Bladder microvascular endothelial cell (primary cell): ENCODE measurements at places on chromosomes 2 and 18. TPM values are rescaled to one million over a fixed set of nuclear protein-coding genes. Genes with fewer than 3 reads are reported as not detected.

ST8SIA3 gene
- total RNA-seq, result not detected in 2 replicates

BBS5 gene
- 1.6 and 3.6 TPM in 2 replicates for total RNA-seq

RGPD3 gene
- under 0.01 and 0.19 TPM in 2 replicates for total RNA-seq

NOSTRIN gene
- 6.1 and 25.1 TPM in 2 replicates for total RNA-seq

TMEM200C gene
- total RNA-seq, result not detected in 2 replicates

FOXD4L1 gene
- total RNA-seq, result under 0.01 and 0.06 TPM in 2 replicates

GALR1 gene
- not detected in 2 replicates for total RNA-seq

GPBAR1 gene
- total RNA-seq, result 0.06 and 0.16 TPM in 2 replicates

TUBA4B gene
- not detected in 2 replicates for total RNA-seq

LRATD1 gene
- 2.1 and 2.7 TPM in 2 replicates for total RNA-seq

EPB41L3 gene
- total RNA-seq, result 15.4 and 27.3 TPM in 2 replicates

RGPD6 gene
- 25.9 and 55.1 TPM in 2 replicates for total RNA-seq

SMAD2 gene
- total RNA-seq, result 34.2 and 157 TPM in 2 replicates

NEB gene
- total RNA-seq, result 0.16 and 1.1 TPM in 2 replicates

SLC25A52 gene
- total RNA-seq, result 0.25 TPM in 1 of 2 replicates, not detected in the other

ATAD2B gene
- 8.4 and 22.7 TPM in 2 replicates for total RNA-seq

RFX8 gene
- 0.49 and 0.50 TPM in 2 replicates for total RNA-seq

CPLX4 gene
- not detected in 2 replicates for total RNA-seq

CTNNA2 gene
- not detected in 2 replicates for total RNA-seq

OXER1 gene
- not detected in 2 replicates for total RNA-seq

PID1 gene
- 0.16 and 0.76 TPM in 2 replicates for total RNA-seq

TMBIM1 gene
- 89.4 and 184 TPM in 2 replicates for total RNA-seq

UGT1A5 gene
- total RNA-seq, result not detected in 2 replicates

FAM110C gene
- total RNA-seq, result 0.13 TPM in 1 of 2 replicates, not detected in the other

UGT1A7 gene
- total RNA-seq, result not detected in 2 replicates

SULT1C2 gene
- total RNA-seq, result not detected in 2 replicates

TLX2 gene
- not detected in 2 replicates for total RNA-seq

MGAT4A gene
- total RNA-seq, result 23.8 and 25.7 TPM in 2 replicates

MDH1B gene
- 0.16 and 0.19 TPM in 2 replicates for total RNA-seq

NOL4 gene
- total RNA-seq, result not detected in 2 replicates

COL4A4 gene
- under 0.01 TPM in 1 of 2 replicates, not detected in the other for total RNA-seq

ANO7 gene
- 0.32 and 0.76 TPM in 2 replicates for total RNA-seq

DNAJC5G gene
- 0.16 and 4.4 TPM in 2 replicates for total RNA-seq

C18orf54 gene
- total RNA-seq, result 7.3 and 18.3 TPM in 2 replicates

NDUFS1 gene
- 84.5 and 146 TPM in 2 replicates for total RNA-seq

ACTG2 gene
- 0.81 TPM in 1 of 2 replicates, not detected in the other for total RNA-seq

PCBP1 gene
- 35.8 and 74.7 TPM in 2 replicates for total RNA-seq

IL1RL2 gene
- total RNA-seq, result not detected in 2 replicates

SP5 gene
- total RNA-seq, result not detected in 2 replicates

SCN1A gene
- total RNA-seq, result 0.06 TPM in 1 of 2 replicates, not detected in the other

EVX2 gene
- not detected in 2 replicates for total RNA-seq
